Liver (tissue), 10 donors: ENCODE measurements at places on chromosomes 6 and 20.

GRCh38 chr6:12482386-12483375 lies 192.5 kb downstream of the EDN1 start:
- no peaks in the 10 kb centered on the region for H3K27me3 ChIP-seq
- no peaks in the 10 kb centered on the region for H3K4me1 ChIP-seq
- H3K27ac ChIP-seq: no peak overlapping the region
- H3K36me3 ChIP-seq: no peaks in the 10 kb centered on the region
- no peak for DNase-seq

- H3K4me1 ChIP-seq: no peaks in the 10 kb centered on the region
- DNase-seq: no peak
- H3K27me3 ChIP-seq: no peaks in the 10 kb centered on the region
- no peak overlapping the region for H3K4me3 ChIP-seq
- no peaks in the 10 kb centered on the region for H3K36me3 ChIP-seq
Measured at GRCh38 chr20:43043887-43044286, 145.8 kb downstream of the PTPRT start.

DNA sequence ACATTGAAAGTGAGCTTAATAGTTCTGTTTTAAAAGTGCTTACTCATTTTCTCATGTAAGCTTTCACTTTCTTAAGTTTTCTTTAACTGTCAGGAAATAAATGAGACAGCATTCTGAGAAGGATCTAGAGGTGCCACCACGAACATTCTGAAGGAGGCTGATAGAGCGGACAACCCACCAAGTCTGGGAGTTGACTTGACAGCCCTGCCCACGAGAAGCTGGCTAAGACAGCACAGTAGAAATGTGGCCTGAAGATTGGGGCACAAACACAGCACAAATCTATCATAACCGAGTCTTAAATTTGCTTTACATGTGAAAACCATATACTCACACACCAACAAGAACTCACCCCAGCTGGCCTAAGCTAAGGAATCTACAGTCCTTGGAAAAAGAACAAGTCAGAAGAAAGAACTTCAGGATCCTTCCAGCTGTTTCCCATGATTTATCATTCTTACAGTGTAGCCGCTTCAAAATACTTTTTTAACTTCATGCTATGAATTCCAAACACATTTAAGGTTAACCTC lies 144.2 kb upstream of the TNFAIP3 start:
- no peaks in the 10 kb centered on the region for H3K36me3 ChIP-seq
- no peak overlapping the region for H3K4me3 ChIP-seq
- H3K4me1 ChIP-seq: peaks cover 14% of the 10 kb centered on the region

- H3K27ac ChIP-seq: no peak overlapping the region
- H3K27me3 ChIP-seq: peaks cover 6% of the 10 kb centered on the region
- no peak for DNase-seq
- no peaks in the 10 kb centered on the region for H3K36me3 ChIP-seq
- no peaks in the 10 kb centered on the region for H3K4me1 ChIP-seq
Measured at GRCh38 chr6:98787961-98788360, 46.4 kb upstream of the POU3F2 start.

DNA sequence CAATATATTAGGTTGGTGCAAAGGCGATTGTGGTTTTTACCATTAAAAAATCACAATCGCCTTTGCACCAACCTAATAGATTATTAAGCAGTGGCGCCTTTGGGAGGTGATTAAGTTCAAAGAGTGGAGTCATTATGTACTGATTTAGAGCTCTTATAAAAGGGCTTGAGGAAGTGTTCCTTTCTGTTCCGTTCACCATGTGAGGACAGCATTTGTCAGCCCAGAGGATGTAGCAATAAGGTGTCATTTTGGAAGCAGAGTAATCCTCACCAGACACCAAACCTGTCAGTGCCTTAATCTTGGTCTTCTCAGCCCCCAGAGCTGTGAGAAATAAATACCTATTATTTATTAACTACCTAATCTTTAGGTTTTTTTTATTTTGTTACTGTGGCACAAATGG lies 542.1 kb upstream of the MAN1A1 start:
- H3K4me3 ChIP-seq: no peak overlapping the region
- no peaks in the 10 kb centered on the region for H3K27me3 ChIP-seq
- H3K36me3 ChIP-seq: no peaks in the 10 kb centered on the region
- H3K27ac ChIP-seq: no peak overlapping the region

GRCh38 chr20:19907326-19908056 lies 109.7 kb upstream of the NAA20 start:
- H3K27ac ChIP-seq: no peak overlapping the region
- H3K4me1 ChIP-seq: no peaks in the 10 kb centered on the region
- H3K4me3 ChIP-seq: no peak overlapping the region
- H3K27me3 ChIP-seq: no peaks in the 10 kb centered on the region
- DNase-seq: no peak

GRCh38 chr6:4023240-4023639 lies 55.7 kb downstream of the FAM217A start:
- DNase-seq: no peak
- H3K4me3 ChIP-seq: no peak overlapping the region
- H3K27ac ChIP-seq: no peak overlapping the region
- no peaks in the 10 kb centered on the region for H3K27me3 ChIP-seq
- H3K36me3 ChIP-seq: no peaks in the 10 kb centered on the region

GRCh38 chr20:49705358-49705757 lies 8.3 kb downstream of the B4GALT5 start:
- H3K27ac ChIP-seq: no peak overlapping the region
- H3K27me3 ChIP-seq: no peaks in the 10 kb centered on the region
- no peak for DNase-seq
- H3K4me3 ChIP-seq: no peak overlapping the region

DNA sequence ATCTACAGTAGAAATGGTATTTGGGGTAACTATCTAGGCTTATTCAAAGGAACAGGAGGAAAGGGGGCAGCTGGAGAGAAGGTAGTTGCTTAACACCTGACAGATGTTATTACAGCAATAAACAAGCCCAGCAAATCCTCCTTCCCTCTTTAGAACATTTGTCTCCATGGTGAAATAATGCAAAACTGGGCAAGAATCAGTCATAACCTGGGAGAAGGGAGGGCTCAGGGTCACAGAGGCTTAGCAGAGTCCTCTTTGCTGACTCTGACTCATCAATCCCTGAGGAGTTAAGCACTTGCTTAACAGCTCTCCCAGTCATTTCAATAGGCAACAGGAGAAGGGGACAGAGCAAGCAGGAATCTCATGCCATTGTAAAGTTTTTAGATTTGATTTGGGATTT lies 230.3 kb downstream of the IBTK start:
- H3K4me1 ChIP-seq: peaks cover 4% of the 10 kb centered on the region
- DNase-seq: no peak
- no peak overlapping the region for H3K27ac ChIP-seq
- no peak overlapping the region for H3K4me3 ChIP-seq

- H3K4me3 ChIP-seq: no peak overlapping the region
- DNase-seq: no peak
- no peak overlapping the region for H3K27ac ChIP-seq
- no peaks in the 10 kb centered on the region for H3K27me3 ChIP-seq
Measured at GRCh38 chr6:40671001-40671693, 84.0 kb upstream of the LRFN2 start.

- DNase-seq: no peak
- H3K27me3 ChIP-seq: no peaks in the 10 kb centered on the region
- H3K27ac ChIP-seq: no peak overlapping the region
- no peak overlapping the region for H3K4me3 ChIP-seq
Measured at GRCh38 chr6:138685257-138685656, 88.3 kb upstream of the CCDC28A start.

GRCh38 chr20:5095931-5096330 lies 23.8 kb downstream of the PCNA start:
- peaks cover 16% of the 10 kb centered on the region for H3K36me3 ChIP-seq
- no peaks in the 10 kb centered on the region for H3K4me1 ChIP-seq
- no peak overlapping the region for H3K27ac ChIP-seq
- H3K4me3 ChIP-seq: no peak overlapping the region

DNA sequence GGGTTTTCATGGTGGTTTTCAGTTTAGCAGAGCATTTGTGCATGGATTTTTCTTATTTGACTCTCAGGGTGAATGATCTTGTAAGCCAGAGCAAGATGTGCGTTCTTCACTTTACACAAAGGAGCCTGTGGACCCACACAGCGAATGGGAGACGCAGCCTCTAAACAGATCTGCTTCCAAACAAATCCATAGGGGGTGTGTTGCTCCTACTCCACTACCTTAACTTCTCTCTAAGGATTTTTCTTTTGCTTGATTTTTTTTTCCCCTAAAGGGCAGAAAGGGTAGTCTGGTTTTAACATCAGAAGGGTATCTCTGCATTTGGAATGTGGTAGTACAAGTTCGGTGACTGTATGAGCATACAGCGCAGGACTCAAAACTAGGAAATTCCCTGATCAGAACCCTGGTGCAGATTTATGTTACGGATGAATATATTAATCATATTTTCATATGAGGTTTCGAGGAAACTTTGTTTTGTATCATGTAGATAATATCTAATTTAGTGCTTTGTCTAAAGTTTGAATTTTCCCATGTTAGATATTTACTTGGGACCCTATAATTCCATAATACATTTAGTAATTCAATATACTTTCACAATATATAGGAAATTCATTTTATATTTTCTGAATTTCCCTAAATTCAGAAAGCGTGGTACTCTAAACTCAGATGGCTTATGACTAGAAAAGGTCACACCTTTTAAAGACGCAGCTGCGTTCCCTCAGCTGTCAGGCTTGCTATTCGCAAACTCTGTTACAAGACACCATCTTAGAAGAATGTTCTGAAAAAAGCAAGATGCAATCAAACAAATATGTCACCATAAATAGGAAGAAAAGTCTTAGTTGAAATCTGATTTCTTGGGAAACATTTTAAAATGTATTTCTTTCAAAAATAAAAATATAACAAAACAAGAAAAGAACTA lies 196.9 kb downstream of the TMEM242 start:
- no peaks in the 10 kb centered on the region for H3K36me3 ChIP-seq
- H3K4me3 ChIP-seq: no peak overlapping the region
- peaks cover 3% of the 10 kb centered on the region for H3K4me1 ChIP-seq
- H3K27ac ChIP-seq: no peak overlapping the region
- H3K27me3 ChIP-seq: no peaks in the 10 kb centered on the region

GRCh38 chr6:16851758-16852157 lies 90.5 kb upstream of the ATXN1 start:
- no peaks in the 10 kb centered on the region for H3K27me3 ChIP-seq
- H3K4me1 ChIP-seq: no peaks in the 10 kb centered on the region

- H3K36me3 ChIP-seq: no peaks in the 10 kb centered on the region
- no peak overlapping the region for H3K27ac ChIP-seq
- no peaks in the 10 kb centered on the region for H3K4me1 ChIP-seq
- no peak for DNase-seq
- no peaks in the 10 kb centered on the region for H3K27me3 ChIP-seq
- H3K4me3 ChIP-seq: no peak overlapping the region
Measured at GRCh38 chr20:63163171-63163570, 52.8 kb downstream of the YTHDF1 start.

- H3K4me1 ChIP-seq: no peaks in the 10 kb centered on the region
- no peaks in the 10 kb centered on the region for H3K27me3 ChIP-seq
- no peak overlapping the region for H3K4me3 ChIP-seq
- DNase-seq: no peak
- no peaks in the 10 kb centered on the region for H3K36me3 ChIP-seq
- no peak overlapping the region for H3K27ac ChIP-seq
Measured at GRCh38 chr6:53828966-53829697, 34.3 kb downstream of the LRRC1 start.

DNA sequence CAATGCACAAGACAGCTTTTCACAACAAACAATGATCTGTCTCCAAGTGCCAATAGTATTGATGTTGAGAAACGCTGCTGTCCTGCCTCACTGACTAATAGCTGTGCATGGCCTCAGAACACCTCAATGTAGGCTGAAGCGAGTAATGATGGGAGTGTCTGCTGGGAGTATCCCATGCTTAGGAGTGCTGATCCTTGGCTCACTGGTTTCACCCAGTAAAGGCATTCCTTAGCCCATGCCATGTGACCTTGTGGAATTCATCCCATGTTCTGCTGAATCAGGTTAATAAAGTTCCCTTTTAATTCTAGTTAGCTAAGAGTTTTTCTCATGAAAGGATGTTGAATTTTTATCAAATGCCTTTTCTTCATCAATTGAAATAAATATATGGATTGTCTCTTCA lies 3.8 kb upstream of the WFDC12 start:
- H3K4me3 ChIP-seq: no peak overlapping the region
- H3K27me3 ChIP-seq: peaks cover 2% of the 10 kb centered on the region
- H3K36me3 ChIP-seq: no peaks in the 10 kb centered on the region
- no peak for DNase-seq
- H3K27ac ChIP-seq: no peak overlapping the region

- H3K4me3 ChIP-seq: no peak overlapping the region
- peaks cover 2% of the 10 kb centered on the region for H3K4me1 ChIP-seq
- no peaks in the 10 kb centered on the region for H3K36me3 ChIP-seq
- H3K27ac ChIP-seq: no peak overlapping the region
- DNase-seq: no peak
Measured at GRCh38 chr6:157767775-157768156, 55.3 kb upstream of the SNX9 start.

DNA sequence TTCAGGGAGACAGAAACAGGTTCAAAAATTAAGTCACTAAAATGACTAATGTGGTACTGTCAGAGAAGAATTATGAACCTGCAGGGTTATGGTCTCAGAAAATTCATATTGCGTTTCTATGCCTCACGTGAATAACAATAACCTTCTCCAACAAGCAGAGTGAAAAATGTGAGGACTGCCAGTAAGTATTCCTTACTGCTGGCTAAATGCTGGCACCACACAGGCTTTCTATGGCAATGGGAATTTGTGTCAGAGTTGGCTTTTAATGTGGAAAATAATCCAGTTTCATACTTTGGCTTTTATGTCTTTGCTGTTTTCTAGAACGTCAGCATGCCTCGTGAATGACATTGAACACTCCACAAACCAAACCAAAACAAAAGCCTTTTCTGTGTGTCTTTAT lies 656.0 kb downstream of the KIF16B start:
- H3K4me1 ChIP-seq: no peaks in the 10 kb centered on the region
- no peak for DNase-seq
- no peak overlapping the region for H3K4me3 ChIP-seq
- H3K27ac ChIP-seq: no peak overlapping the region
